ENCODE measurements at places on chromosomes 2 and 18.

DNA sequence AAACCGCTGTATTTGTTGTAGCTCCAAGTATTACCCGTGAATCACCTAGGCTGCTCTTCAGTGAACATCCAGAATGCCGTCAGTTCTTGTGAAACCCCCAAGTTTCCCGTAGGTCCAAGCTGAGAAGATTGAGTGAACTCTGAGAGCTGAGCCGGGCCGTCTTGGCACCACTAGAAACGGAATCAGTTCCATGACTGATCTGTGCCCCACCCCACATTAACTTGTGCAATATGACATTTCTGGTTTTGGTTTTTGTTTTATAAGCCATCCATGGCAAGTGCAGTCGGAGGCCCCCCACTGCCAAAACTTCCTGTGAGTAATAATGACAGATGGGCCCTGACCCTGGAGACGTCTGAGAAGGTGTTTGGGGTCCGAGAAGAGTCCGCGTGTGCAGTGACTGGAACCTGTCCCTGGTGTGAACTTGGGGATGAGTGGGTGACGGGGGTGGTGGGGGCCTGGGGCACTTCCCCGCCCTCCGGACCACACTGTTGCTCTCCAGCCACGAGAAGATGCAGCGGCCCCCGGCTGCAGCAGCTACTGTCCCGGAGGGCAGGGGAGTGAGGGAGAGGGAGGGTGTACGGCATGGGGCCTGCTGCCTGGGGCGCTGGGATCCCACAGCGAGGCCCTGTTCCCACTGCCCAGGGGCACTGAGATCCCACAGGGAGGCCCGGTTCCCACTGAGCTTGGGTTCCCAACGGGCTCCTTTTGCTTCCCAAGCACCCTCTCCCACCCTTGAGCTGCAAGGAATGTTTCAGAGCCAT lies 26.5 kb downstream of the NFATC1 start:
- no peak for DNase-seq

DNA sequence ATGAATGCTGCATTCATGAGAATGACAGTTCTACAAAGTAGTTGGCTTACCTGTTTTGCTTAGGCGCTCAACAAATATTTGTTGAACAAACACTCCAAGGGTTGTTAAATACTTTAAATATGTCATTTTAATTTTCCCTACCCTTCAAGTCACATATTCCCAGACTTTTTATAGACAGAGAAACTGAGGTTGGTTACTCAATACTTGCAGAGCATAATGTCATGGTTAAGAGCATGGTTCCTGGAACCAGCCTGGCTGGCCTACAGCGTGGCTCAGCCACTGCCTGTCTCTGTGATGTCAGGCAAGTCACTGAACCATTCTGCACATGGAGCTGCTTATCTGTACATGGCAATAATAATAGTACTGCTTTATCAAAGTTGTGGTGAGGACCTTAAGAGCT lies 120.0 kb upstream of the STK17B start:
- DNase-seq, result no peak

GRCh38 chr2:109280804-109281203 lies 151.8 kb downstream of the SH3RF3 start:
- no peak for DNase-seq

DNA sequence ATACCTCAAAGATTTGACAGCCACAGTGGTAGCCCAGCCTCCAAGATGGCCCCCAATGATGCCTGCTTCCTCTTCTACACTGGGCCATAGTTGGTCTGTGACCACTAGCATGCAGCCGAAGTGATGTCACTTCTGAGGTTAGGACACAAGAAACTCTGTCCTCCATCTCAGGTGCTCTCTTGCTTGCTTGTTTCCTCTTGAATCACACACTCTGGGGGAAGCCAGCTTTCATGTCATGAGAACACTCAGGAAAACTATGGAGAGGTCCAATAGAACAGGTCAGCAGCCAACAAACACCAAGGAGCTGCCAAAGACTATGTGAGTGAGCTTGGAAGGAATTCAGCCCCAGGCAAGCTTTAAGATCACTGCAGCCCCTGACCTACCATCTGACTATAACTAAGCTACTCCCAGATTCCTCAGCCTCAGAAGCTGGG lies 3.3 kb upstream of the ADAM17 start:
- DNase-seq, result no peak

GRCh38 chr2:98419977-98420725 lies 24.5 kb upstream of the INPP4A start:
- DNase-seq, result no peak

GRCh38 chr18:54822872-54823845 lies 5.1 kb upstream of the RAB27B start:
- DNase-seq, result no peak

- no peak for DNase-seq
Observed at GRCh38 chr2:145186303-145186702, 666.4 kb upstream of the ZEB2 start.

- no peak for DNase-seq
Observed at GRCh38 chr2:219071131-219071816, 10.6 kb upstream of the IHH start.

DNA sequence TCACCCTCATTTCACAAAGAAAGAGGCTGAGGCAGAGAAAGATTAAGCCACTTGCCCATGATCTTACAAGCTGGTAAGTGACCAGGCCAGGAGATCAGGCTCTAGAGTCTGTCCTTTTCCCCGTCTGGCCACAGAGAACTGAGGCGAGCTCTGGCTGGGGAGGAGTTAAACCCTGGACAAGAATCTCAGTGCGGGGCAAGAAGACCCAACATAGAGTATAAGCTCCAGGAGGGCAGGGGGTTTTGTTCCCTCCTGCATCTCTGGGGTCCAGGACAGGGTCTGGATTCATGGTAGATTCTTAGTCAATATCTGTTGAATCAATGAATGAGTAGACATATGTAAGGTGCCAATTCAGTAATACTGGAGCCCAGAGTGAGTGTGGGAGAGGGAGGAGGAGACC lies 12.9 kb upstream of the INPP5D start:
- DNase-seq, result no peak

GRCh38 chr18:61530681-61531080 lies 197.5 kb downstream of the CDH20 start:
- DNase-seq, result no peak

- DNase-seq, result no peak
Observed at GRCh38 chr18:57576316-57576715, 10.2 kb downstream of the FECH start.

DNA sequence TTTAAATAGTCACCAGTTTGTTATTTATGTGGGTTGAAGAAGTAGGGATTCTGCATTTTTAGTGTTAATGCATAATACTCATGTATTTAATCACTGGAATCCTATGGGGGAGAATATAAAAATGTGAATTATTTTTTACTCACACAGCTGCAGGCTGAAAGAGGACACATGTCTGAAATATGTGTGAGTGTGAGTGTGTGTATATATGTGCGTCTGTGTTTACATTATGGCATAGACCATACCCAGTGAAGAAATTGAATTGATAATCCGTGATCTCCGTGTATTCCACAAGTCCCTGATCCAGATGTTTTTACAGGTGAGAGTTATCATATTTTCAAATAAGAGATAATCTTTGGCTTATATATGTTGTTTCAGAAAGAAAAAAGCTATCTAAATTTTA lies 225.3 kb downstream of the ICOS start:
- no peak for DNase-seq

DNA sequence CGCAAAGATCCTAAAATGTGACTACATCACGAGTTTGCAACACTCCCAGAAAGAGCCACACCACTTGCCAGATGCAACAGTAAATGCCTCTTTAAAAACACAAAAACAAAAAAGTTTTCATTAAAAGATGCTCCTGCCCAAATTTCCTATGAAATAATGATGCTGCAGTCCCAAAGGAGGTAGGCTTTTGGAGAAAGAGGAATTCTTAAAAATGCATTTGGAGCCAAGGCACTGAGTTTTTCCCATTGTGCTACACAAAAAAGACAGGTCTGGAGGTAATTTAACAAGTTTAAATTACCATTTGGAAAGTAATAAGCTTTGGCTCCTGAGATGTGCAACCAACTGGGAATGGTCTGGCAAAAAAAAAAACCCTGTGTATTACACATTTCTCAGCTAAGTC lies 145.0 kb downstream of the PID1 start:
- no peak for DNase-seq
